ENCODE measurements at places on chromosomes 6 and 20.

GRCh38 chr20:57707849-57708693 lies 1.7 kb downstream of the PMEPA1 start:
- DNase-seq: no peak

DNA sequence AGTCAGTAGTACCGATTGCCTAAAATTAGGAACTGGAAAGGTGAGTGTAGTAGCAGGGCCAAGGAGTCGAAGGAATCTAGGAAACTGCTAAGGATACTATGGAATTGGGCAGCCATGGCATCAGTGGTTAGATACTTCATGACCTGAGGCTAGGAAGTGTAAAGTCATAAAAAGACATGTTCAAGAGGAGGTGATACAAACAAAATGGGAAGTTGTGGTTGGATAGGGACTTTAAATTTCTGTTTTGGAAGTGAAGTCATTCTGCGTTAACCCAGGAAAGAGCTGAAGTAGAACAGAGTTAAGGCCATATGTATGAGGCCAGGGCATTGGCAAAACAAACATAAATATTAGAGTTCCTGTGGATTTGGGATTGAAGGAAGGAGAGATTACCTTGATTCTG lies 88.6 kb upstream of the TMEM181 start:
- no peak for DNase-seq

GRCh38 chr6:119749335-119749734 lies 399.8 kb upstream of the MAN1A1 start:
- DNase-seq: no peak

GRCh38 chr6:119361209-119361608 lies 11.6 kb upstream of the MAN1A1 start:
- no peak for DNase-seq

DNA sequence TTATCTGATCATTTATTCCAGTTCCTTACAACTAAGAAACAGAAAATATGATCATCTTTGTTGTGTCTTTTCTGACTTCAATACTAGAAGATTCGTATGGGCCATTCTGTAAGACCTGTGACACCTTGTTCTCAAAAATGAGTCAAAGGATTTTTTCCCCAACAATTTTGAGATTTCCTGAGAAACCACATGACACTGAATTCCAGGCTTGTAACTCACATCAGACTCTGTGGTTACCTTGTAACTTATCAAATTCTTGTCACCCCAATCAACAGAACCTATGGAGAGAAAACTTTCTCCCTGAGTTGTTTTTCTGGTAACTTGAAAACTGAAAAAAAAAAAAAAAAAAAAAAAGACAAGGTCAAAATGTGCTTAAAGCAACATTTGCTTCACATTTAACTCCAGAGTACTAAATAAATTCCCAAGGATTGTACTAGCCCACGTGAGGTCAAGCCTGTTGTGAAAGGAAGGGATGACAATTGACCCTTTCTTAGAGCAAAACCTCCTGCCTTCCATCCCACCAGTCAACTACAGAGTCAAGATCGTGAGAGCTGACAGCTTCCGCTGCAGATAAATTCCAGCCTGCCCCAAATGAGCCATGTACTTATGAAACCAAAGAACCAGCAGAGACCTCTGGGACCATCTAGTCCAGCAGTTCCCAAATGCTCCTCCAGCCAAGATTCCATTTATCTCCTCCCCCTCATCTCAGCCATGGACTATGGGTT lies 140.3 kb downstream of the TBX18 start:
- no peak for DNase-seq

DNA sequence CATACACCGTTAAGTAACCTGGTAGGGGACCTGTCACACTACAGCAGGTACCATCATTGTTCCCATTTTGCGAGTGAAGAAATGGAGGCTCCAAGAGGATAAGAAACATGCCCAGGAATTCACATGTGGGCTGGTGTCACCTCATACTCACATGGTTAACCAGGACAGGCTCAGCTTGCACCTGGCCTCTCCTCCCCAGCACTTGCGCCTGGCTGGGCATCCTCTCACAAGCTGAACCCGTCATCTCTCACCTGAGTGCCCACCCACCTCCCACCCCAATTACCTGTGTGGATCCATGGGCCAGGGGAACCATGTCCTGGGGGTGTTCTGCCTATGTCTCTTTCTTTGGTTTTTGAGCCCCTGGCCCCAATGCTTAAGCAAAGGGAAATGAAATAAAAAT lies 1.5 kb downstream of the SFTA2 start:
- no peak for DNase-seq

- no peak for DNase-seq
Measured at GRCh38 chr6:24743944-24744335, 25.0 kb upstream of the C6orf62 start.

DNA sequence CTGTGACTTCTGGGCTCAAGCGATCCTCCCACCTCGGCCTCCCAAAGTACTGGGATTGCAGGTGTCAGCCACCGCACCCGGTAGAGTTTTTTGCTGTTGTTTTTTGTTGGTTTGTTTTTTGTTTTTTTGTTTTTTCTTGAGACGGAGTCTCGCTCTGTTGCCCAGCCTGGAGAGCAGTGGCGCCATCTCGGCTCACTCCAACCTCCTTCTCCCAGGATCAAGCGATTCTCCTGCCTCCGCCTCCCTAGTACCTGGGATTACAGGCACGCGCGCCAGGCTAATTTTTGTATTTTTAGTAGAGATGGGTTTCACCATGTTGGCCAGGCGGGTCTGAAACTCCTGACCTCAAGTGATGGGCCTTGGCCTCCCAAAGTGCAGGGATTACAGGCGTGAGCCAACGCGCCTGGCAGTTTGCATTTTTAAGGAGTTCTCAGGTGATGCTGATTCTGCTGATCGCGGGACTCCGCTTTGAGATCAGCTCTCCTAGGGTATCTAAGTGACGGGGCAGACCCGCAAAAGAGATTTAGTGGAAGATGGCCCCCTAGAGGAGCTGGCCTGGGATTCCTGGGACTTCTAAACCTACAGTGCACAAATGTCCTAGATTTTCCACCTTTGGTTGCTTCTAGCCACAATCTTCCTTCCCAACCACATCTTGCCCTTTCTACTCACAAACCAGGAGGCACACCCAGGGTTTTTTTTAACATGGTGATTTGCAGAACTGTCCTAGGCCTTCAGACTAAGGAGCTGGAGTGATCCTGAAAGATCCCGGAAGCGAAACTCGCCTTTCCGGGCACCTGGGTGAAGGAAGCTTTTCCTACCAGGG lies 45.2 kb downstream of the DPPA5 start:
- DNase-seq: no peak

- DNase-seq: peak; percentile 28
Measured at GRCh38 chr20:19003366-19004336, 190.1 kb downstream of the SCP2D1 start.

DNA sequence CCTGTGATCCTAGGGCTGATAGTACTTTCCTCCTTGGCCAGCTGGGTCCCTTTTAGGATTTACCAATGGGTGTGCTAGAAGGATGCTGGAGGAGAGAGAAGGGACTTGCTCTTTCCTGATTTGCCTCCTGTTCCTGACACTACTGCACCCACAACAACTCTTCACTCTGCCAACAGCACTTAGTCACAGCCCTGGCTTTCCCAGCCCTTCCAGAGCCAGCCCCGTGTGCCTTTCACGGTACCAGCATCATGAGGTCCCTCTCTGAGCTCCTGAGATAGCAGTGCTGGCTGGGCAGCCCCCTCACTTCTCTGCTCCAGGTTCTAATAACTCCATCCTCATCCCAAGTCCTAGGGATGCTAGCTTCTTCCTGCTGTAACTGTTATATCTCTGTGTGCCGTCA lies 80.9 kb downstream of the DNAH8 start:
- DNase-seq: no peak

DNA sequence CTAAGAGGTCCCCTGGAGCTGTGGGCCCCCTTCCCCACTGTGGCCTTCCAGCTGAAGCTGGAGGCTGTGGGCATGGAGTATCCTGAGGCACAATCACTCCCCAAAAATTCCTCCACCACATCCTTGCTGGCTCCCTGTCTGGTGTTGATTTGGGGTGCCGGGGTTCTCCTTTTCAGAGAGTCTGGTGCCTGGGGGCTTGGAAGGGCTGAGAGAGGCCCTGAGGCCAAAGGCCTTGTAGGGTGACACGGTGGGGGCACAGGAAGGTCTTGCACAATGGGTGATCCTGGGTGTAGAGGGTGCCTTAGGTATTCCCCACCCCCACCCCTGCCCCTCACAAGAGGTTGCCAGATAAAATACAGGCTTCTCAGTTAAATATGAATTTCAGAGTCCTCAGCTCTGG lies 33.2 kb upstream of the VEGFA start:
- DNase-seq: peak; percentile 48

DNA sequence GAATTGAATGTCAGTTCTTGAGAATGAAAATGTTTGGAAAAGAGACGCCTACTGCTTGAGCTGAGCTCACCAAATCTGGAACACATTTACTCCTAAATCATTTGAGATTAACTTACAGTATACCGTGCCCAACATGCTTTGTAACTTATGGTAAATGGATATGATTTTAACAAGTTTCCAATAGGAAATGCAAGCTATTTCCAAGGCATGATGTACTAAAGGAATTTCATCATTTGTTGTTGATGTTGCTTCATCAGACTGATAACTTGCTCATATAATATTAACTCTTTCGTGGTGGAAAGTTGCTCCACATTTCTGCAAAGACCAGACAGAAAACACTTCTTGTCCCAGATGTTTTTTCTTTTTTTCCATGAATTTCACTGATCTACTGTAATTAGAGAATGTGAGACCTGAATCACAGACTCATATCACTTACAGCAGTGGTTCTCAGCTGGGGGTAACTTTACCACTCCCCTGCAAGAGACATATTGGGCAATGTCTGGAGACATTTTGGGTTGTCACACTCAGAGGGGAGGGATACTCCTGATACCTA lies 116.6 kb upstream of the TRAF3IP2 start:
- no peak for DNase-seq

DNA sequence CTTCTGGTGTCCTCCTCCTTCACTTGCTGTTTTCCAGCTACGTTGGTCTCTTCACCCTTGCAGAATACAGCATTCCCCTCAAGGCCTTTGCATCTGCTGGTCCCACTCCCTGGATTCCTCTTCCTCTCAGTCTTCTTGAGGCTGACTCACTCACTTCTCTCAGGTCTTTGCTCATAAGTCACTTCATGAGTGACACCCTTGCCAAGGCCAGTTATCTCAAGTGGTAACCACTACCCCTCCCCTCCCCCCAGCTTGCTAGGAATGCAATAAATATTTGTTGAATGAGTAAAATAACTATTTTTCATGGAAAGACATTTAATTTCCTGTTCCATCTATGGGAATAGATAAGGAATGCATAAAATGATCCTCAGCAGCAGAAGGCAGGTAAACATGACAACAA lies 131.7 kb downstream of the PLCB4 start:
- DNase-seq: no peak

DNA sequence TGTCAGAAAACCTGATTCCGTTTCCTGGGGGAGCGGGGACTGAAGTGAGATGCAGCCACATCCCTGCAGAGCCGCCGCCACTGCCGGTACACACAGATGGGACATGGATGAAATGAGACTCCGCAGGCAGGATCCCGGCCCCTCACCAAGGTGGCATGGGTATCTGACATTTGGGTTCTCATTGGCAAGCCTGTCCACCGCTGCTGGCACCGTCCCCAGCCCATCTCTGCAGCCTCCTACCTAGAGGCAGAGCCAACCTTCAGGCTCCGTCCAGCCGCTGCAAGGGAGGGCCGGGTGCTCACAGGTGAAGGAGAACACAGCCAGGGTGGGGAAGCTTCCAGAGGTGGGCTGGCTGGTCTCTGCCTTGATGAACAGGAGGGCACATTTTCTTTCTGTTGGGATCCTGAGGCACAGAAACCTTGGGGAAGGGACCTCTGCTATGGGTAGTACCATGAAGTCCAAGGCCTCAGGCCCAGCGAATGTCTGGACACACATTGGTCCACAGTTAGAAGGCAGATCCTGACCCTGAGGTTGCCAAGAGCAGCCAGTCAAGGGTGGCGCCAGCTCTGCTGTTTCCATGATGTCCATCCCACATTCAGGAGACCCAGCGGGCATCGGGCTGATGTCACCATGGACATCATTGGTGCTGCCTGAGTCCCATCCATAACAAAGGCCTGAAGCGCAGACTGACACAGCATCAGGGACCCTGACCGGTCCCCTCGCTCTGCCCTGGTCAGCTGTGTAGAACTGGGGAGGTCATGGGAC lies 177.4 kb downstream of the TAF4 start:
- DNase-seq: peak; percentile 83

GRCh38 chr6:2641044-2641725 lies 109.5 kb downstream of the MYLK4 start:
- no peak for DNase-seq

DNA sequence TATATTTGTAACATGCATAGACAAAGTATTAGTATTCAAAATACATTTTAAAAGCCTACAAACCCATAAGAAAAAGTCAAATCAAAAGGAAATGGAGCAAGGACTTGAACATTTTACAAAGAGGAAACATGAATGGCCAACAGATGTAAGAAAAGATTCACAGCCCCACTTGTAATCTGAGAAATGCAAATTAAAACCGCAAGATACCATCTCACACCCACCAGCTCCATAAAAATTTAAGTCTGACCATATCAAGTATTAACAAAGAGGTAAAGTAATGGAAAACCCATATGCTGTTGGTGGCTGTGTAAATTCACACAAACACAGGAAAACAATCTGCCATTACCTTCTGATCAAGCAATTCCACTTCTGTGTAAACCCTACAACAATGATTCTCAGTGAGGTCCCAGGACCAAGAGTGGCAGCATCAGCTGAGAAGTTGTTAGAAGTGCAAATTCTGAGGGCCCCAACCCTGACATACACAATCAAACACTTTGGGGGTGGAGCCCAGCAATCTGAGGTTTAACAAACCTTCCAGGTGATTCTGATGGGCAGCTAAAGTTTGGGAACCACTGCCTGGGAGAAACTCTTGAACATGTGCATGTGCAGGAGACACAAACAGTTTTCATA lies 30.9 kb downstream of the BCL2L1 start:
- no peak for DNase-seq

GRCh38 chr20:33054791-33055190 lies 1.1 kb downstream of the BPIFB3 start:
- DNase-seq: no peak

- no peak for DNase-seq
Measured at GRCh38 chr6:90044182-90044832, 150.0 kb downstream of the GJA10 start.

DNA sequence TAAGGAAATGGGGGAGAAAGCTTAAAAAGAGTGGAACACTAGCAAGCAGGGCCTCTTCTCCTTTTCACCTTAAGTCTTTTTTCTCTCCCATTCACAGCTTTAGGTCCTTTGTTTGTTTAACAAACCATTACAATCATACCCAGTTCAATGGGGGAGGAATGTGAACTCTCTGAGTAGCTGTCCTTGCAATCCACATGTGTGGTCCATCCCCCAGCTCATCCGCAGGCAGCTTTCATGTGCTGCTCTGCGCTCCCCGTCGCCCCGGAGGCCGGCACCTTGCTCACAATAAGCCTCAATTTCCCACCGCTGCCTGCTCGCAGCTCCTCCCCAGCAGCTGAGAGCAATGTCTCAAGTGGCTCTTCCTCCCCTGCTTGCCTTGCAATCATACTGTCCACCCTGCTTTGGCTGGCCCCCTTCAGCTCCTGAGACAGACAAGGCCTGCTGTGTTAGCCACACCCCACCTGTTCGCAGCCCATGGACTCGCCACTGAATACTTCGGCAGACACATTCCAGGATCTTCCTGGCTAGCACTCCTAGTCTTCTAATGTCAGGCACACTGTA lies 49.1 kb downstream of the PLAGL1 start:
- DNase-seq: no peak

GRCh38 chr20:23231561-23232218 lies 118.9 kb upstream of the NXT1 start:
- DNase-seq: no peak

Measured in posterior cingulate gyrus (tissue), 11 donors.